Germinal center (tissue), 1 donor: ENCODE measurements at places on chromosomes 7 and 10.
A peak's percentile ranks its signal among the peaks of the same experiment; 100 is the strongest.

GRCh38 chr10:35384265-35384868, 48.1 kb downstream of the CCNY start:
- no peak for DNase-seq

DNA sequence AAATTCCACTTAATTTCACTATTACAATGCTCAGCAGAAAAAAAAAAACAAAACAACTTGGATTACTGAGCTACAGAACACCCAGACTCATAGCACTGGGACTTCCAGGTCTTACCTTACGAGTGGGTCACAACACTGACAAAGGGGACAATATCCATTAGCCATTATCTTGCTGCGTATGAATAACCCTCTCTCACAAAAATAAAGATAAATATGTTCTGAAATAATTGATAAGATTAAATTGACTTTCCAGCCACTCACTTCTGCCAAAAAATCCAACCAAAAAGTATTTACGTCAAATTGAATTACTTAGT, 128.7 kb downstream of the PKD1L1 start:
- DNase-seq, result no peak

- DNase-seq, result no peak
Measured at GRCh38 chr7:98399462-98399861, 1.4 kb downstream of the BAIAP2L1 start.

GRCh38 chr7:35003679-35004303, 33.5 kb downstream of the DPY19L1 start:
- DNase-seq, result no peak

- no peak for DNase-seq
Measured at GRCh38 chr10:94213001-94213530, 149.7 kb downstream of the NOC3L start.

DNA sequence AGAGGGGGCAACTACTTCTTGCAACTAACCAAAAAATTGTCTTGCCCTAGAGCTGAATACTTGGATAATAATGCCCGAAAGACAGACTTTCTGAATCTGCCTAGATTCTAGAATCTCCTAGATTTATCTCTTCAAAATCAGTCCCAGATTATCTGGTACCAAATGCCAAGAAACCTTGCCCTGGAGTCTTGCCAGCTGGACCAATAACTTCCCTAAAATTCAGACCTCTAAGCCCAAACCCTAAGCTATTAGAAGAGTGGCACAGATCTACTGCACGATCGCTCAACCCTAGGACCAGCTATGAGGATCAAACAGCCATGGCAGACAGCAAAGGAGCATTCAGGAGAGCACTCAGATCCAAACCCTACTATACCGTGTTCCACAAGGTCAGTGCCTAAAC, 45.0 kb downstream of the ARMH3 start:
- no peak for DNase-seq

DNA sequence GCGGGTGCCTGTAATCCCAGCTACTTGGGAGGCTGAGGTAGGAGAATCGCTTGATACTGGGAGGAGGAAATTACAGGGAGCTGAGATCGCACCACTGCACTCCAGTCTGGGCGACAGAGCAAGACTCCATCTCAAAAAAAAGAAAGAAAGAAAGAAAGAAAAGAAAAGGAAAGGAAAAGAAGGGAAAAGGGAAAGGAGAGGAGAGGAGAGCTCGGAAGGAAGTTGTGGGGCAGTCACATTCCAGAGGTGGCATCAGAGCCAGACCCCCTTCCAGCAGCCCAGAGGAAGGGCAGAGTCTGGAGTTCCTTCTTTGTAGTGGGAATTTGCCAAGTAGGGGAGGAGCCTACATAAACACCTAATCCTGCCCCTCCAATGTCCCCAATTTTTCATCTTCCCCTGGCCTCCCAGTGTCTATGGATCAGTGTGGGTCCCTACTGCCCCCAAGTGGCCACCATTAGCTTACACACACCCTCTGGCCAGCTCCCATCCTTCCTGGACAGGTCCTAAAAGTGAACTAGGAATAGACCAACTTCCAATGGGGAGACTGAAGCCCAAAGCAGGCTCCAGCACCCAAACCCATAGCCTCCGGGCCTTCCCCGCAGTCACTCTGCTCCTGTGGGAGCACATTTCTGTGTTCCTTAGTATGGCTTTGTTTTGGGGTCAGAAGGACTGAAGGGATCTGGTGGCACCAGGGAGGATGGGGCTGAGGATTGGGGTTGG, 39.6 kb upstream of the HSPB1 start:
- DNase-seq, result no peak

DNA sequence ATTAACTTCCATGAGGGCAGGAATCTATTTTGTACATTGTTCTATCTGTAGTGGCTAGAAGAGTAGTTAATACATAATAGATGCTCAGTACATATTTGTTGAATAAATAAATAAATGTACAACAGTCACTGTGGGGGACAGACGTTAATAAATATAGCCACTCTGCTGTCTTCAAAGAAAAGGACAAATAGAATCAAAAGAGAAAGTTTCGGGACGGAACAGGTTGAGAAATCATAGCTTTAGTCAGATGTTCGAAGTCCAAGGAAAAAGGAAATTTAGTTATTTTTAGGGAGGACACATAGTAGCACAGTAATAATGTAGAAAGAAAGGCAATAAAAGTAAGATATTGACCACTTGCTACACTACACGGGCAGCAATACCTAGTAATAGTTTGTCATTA, 861.4 kb downstream of the PCDH15 start:
- no peak for DNase-seq

GRCh38 chr10:75395066-75395931, 6.3 kb downstream of the ZNF503 start:
- peak; percentile 73 for DNase-seq

DNA sequence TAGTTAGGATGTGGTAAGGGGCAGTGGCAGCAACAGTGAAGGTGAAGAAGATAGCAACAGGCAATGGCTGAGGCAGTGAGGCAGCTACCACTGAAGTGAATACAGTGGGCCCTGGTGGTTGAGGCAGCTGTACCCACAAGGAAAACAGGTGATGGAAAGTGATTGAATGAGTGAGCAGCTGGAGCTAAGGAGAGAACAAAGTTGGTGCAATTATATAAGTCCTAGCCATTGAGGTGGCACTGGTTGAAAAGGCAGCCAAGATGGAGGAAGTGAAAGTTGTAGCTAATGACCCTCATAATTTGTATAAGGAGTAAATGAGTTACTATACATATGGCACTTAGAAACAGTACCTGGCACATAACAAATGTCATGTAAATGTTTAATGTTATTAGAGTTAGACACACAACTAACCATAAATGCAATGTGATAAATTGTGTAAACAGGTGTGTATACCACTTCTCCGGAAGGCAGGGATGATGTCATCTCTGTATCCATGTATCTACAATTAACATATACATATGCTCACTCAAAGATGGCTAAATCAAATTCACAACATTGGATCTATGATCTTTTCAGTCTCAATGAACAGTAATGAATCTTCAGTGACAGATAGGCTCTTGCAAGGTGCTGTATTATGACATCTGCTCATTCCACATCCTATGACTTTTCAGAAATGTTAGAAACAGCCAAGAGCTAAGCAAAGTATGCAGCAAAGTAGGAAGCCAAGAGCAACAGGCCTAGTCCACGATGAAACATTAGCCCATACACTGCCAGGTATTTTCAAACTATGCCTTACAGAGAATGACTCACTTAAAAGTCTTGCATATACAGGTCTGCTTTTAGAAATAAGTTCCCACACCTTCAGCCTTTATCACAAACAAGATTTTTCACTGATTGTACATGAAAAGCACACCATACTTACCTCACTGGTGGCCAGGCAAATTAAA, 10.7 kb downstream of the XPNPEP1 start:
- DNase-seq, result peak; percentile 83
